CD4-positive, alpha-beta T cell treated with Interleukin-17A for 1 hour (primary cell): ENCODE measurements at places on chromosomes 11 and 22.

GRCh38 chr11:11291041-11292015 lies 61.7 kb downstream of the CSNK2A3 start:
- no peak for DNase-seq

DNA sequence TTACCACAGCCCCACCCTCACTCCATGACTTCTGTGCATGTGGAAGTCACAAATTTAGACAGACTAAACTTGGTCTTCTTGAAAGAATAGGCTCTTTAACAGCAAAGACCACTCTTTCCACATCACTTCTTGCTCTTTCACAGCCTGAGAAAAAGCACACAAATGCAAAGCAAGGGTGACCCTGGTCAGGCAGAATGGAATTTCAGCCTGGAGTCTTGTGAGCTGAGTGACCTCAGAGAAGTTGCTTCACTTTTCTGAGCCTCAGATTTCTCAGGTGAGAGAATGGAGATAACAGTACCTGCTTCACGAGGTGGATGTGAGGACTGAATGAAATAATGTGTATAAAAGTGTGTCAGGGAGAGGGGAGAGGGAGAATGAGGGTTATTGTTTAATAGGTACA lies 26.8 kb upstream of the LIPT2 start:
- DNase-seq, result no peak

DNA sequence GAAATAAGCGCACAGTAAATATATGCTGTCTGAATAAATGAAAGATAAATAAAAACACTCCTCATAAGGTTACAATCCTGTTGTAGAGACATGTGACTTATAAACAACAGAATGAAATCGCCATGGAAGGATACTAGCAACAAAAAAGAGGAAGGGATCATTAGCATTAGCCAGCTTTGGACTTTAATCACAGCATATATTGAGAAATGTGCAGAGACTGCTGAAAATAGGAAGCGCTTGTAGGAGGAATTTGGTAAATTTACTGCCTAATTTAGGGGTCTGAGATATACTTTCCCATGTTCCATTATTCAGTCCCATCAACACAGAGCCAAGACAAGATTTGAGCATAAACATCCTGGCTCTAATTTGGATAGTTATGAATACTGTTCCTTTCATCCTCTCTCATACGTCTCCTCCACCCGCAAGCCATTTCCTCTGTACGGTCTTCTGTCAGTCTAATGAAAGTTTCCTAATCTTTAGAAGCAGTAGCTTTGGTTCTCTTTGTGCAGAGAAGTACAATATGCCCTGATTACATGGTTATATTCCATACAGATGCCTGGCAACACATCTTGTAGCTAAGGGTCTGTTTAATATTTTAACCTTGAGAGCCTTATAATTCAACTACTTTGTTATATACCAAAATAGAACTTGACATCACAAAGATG lies 37.1 kb upstream of the AKIP1 start:
- DNase-seq, result no peak

- DNase-seq, result no peak
These were observed 1526.8 kb downstream of the BRD1 start for GRCh38 chr22:48300877-48301276.

- no peak for DNase-seq
These were observed 67.2 kb downstream of the SLC17A6 start for GRCh38 chr11:22405377-22405776.

- DNase-seq, result no peak
These were observed 436.7 kb upstream of the LUZP2 start for GRCh38 chr11:24060125-24060524.

DNA sequence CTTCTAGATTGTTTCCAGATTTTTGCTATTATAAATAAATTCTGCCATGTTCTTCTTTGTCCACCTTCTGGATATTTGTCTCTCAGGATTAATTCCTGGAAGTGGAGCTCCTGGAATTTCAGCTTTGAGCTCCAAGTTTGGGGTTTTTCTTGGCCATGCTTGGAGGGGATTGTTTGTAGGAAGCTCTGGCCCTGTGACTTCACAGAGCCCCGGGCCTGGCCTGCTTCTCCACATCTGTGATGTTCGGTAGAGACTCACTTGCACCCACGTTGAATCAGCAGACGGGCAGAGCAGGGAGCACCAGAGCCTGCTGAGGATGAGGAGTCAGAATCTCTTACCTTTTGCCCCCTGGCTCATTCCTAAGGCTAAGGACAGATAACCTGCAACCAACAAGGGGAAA lies 35.7 kb downstream of the LRRC32 start:
- DNase-seq, result no peak

DNA sequence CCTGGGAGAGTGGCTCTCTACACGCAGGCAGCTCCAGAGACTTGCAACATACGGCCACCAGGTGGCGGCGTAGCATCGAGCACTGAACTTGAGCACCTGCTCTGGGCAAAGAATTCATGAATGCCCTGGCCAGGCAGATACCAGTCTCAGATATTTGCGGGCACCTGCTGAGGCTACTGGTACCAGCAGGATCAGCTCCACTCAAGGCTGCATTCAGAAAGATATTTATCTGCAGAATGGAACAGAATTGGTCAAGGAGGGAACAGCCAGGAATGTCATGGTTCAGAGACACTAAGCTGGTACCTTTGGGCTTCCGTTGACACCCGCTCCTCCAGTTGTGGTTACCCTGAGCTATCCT lies 10.8 kb upstream of the CCDC86 start:
- peak; percentile 77 for DNase-seq

DNA sequence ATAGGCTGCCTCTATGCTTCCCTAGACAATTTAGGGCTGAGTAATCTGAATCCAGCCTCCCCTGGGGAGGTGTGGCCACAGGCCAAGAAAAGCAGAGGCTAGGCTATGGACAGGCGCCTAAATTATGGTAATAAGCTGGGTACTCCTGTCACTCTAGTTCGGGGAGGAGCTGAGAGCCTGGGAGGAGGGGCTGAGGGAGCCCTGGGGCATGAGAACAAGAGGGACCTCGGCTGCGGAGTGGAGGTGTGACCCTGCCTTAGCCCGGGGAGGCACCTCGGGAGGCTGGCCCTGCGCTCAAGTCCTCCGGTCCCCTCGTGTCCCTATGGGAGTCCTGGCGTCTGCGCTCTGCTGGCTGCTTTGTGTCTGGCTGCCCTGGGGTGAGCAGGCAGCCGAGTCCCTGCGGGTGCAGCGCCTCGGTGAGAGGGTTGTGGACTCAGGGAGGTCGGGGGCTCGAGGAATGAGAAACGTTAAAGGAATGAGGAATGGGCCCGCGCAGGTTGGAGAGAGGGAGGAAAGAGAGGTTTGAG lies at the start of gene OTOG:
Gene OTOG (plus strand): TSS at position 209 of the 527 bp plus-strand sequence. CDS start 114 bp downstream, at position 323.
- no peak for DNase-seq

DNA sequence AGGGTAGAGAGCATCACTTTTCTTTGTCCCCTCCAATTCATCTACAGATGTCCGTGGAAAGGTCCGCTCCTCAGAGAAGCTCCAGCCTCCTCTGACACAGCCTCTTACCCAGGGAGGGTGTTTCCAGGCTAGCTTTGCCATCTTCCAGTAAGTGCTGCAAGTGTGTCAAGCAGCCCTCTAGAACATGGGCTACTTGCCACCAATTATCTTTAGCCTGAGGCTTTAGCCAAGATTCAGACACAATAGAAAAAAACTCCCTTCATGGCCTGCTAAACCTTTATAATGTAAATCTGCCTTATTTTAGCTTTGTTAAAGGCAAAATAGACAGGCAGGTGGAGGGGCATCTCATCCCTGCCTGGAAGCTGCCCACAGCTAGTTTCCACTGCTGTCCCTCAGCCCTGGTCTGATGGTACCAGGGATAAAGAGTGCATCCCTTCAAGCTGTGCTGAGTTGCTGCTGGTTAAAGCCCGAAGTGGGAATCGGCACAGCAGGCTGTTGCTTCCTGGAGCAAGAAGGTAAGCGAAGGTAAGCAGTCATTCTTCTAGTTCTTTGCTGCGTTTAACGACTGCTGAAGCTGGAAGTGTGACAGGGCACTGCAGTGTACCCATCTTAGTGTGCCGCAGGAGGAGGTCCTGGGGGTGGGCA lies 190.1 kb upstream of the E2F8 start:
- DNase-seq, result no peak

- no peak for DNase-seq
These were observed 20.8 kb downstream of the PIK3IP1 start for GRCh38 chr22:31271485-31271884.

DNA sequence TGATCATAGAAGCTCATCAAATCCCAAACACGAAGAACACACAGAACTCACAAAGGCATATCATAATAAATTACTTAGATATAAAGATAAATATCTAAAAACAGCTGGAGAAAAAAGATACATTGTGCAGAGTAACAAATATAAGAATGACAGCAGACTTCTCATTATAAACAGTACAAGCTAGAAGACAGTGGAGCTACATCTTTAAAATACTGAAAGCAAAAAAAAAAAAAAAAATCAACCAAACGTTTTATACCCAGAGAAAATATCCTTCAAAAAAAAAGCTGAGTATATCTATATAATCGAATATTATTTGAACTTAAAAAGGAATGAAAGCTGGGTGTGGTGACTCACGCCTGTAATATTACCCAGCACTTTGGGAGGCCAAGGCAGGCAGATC lies 90.0 kb downstream of the SBF2 start:
- no peak for DNase-seq

DNA sequence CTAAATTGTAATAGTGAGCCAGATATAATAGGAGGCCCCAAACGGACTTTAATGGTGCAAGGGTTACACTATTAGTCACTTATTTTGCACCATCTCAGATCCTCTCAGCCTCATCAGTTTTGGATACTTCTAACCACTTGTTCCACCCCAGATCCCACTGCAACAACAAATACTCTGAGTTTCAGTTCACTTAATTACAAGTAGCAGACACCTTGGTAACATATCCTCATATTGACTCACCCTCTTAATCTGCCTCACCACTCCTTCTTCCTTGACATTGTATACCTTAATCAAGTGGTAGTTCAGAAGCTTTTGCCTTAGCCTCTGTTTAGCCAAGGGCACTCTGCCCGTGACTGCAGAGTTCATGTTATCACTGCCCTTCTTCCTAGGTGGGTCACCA lies 256.1 kb upstream of the UBASH3B start:
- no peak for DNase-seq

DNA sequence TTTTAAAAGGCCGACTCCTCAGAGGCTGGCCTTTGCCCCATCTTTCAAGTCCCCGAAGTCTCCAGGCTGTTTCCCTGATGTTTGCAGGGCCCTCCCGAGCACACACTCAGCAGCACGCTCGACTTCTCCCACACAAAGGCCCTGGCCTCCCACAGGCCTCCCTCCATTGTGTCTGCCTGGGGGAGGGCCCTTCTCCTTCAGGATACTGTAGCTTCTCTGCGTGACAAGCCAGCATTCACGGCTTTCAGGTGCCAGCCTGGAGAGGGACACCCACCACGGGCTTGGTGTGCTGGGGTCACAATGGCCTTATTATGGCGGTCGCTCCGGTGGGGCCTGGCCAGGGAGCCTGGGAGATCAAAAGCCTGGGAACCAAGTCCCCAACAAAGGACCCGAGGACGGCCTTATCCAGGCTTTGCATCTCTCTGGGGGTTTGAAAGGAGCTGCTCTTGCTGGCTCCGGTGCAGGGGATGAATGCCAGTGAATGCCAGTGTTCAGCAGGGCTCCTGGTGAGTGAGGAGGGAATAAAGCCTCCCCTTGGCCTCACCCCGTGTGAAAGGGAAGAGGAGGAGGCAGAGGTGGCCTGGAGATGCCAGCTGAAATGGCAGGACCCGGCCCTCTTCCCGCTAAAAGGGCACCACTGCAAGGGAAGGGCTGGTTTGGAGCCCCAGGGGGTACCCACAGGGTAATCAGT lies 55.0 kb downstream of the TRAF6 start:
- DNase-seq, result no peak

DNA sequence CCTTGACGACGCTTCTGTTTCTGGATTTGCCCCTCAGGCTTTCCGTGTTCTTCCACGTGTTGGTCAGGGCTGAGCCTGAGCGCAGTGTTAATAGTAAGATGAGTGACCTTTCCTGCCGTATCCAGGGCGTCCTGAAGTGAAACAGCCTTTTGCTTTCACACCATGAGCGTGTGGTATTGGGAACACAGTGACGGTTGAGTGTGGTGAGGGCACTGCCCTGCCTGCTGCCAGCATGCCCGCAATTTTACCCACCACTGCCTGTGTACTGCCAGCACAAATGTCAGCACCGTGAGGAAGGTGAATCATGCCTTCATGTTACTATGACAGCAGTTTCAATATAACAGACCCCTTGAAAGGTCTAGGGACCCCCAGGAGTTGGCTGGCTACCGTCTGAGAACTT lies 217.1 kb downstream of the TBC1D22A start:
- DNase-seq, result no peak

DNA sequence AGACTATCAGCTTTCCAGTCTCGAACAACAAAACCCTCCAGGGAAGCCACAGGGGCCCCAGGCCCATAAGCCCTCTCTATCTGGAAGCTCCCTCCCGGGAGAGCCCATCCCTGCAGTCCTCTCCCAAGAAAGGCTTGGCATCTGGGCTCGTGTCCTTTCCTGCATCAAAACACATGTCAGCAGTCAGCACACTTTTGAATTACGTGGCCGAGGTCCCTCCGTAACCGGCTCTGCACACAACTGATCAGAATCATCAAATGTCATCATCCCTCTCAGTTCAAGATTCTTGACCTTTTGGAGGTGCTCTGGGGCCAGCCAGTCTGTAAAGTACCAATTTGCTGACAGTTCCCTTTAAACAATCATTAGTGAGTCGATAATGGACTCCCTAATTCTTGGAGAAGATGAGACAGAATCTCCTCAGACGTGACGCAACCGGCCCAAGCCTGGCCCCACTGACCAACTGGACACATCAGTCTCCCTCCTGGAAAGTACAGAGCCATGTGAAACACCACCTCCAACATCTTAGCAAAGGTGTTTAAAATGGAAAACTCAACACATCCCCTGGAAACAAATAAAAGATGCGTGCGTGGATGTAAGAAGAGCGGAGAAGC lies 33.6 kb downstream of the MAFF start:
- no peak for DNase-seq

GRCh38 chr11:72396041-72396440 lies 38.3 kb downstream of the CLPB start:
- no peak for DNase-seq

DNA sequence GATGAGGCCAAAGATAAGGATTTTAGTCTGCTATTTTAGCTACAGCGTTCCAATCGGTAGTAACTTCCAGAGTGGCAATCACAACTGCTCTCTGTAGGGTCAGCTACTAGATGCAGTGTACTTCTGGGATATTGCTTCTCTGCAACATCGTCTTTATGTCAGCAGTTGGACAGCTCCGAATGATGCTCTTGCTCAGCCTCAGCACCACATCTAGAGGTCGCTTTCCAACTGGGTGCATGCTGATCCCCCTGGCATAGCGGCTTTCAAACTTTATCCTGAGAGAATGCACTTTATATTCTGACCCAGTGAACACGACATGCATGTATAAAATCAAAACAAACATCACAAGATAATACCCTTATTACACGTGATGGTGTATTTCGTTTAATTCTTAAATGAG lies 219.6 kb downstream of the C11orf87 start:
- no peak for DNase-seq

DNA sequence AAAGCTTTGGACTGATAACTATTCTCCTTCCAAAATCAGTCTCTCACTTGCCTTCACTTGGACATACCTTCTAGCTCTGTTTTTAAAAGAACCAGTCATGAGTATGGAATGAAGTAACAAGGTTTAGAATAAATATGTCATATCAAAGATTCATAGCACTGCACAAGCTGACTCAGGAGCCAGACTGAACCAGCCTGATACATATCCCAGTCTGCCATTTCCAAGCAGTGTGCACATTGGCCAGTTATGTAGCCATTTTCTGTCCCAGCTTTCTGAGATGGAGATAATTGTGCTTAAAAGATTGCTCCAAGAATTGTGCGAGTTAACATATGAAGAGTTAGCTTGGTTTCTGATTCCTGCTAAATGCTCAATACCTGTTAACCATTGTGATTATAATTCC lies 311.3 kb downstream of the C11orf87 start:
- no peak for DNase-seq

- no peak for DNase-seq
These were observed 149.1 kb downstream of the SHANK2 start for GRCh38 chr11:71103266-71103665.
